WTC11 (cell line): ENCODE measurements at places on chromosomes 5 and 9. TPM values are rescaled to one million over a fixed set of nuclear protein-coding genes. Genes with fewer than 3 reads are reported as not detected.
A peak's percentile ranks its signal among the peaks of the same experiment; 100 is the strongest.

DNA sequence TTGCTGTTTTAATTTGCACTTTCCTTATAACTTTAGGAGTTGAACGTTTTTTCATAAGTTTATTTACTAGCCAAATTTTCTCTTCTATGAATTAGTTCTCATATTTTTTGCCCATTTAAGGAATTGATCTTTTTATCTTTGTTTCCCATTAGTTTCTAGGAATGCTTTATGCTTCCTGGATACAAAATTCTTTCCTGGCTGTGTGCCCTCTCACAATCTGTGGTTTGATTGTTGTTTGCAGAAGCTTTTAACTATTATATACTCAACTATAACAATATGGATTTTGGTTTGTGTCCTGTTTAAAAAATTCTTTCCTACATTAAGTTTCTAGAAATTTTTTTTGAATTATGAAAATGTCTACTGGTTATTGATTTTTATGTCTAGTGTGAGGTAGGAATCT, 206.3 kb downstream of the CSNK1G3 start:
- H3K27ac ChIP-seq: no peak overlapping the region
- H3K36me3 ChIP-seq: no peaks in the 10 kb centered on the region
- H3K4me3 ChIP-seq: no peak overlapping the region
- no peaks in the 10 kb centered on the region for H3K4me1 ChIP-seq
- no peak for DNase-seq

DNA sequence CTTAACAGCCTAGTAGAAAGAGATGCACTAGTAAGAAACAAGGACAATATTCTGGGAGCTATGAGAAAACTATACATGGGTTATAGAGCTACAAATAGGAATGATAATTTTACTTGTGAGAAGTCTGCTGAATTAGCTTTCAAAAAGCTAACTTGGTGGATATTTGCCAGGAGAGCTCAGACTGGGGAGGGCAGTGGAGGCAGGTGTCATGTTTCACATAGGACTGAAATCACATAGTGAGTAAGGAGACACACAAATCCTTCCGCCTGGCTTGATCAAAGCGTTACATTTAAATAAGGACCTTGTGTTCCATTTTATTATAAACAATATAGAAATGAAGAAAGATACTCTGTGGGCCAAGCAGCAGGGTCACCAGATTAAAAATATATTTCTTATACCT, 235.0 kb downstream of the ISL1 start:
- no peak overlapping the region for H3K27ac ChIP-seq
- no peak overlapping the region for H3K4me3 ChIP-seq
- H3K27me3 ChIP-seq: no peaks in the 10 kb centered on the region
- peaks cover 21% of the 10 kb centered on the region for H3K4me1 ChIP-seq
- H3K36me3 ChIP-seq: no peaks in the 10 kb centered on the region

GRCh38 chr9:84970432-84970831, 300.9 kb downstream of the NTRK2 start:
- no peaks in the 10 kb centered on the region for H3K4me1 ChIP-seq
- no peak overlapping the region for H3K27ac ChIP-seq
- H3K36me3 ChIP-seq: no peaks in the 10 kb centered on the region
- peaks cover 4% of the 10 kb centered on the region for H3K27me3 ChIP-seq

DNA sequence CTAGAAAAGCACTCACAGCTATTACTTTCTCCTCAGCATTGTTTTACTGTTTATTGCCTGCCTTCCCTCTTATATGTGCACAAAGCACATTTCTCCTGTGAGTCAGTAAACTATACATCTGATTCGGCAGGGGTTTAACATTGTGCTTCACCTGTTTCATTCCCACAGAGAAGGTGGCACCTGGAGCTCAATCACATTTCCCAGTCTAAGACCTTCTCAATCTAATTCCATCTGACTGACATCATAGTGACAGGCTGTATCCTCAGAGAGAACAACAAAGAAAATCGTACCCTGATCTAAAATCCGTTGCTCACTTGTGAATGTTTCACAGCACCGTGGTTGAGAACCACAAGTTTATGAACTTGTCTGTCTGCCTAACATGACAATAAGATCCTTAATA, 92.4 kb upstream of the CAST start:
- no peak for DNase-seq
- peaks cover 9% of the 10 kb centered on the region for H3K4me1 ChIP-seq
- no peak overlapping the region for H3K4me3 ChIP-seq
- no peak overlapping the region for H3K27ac ChIP-seq
- no peaks in the 10 kb centered on the region for H3K36me3 ChIP-seq

DNA sequence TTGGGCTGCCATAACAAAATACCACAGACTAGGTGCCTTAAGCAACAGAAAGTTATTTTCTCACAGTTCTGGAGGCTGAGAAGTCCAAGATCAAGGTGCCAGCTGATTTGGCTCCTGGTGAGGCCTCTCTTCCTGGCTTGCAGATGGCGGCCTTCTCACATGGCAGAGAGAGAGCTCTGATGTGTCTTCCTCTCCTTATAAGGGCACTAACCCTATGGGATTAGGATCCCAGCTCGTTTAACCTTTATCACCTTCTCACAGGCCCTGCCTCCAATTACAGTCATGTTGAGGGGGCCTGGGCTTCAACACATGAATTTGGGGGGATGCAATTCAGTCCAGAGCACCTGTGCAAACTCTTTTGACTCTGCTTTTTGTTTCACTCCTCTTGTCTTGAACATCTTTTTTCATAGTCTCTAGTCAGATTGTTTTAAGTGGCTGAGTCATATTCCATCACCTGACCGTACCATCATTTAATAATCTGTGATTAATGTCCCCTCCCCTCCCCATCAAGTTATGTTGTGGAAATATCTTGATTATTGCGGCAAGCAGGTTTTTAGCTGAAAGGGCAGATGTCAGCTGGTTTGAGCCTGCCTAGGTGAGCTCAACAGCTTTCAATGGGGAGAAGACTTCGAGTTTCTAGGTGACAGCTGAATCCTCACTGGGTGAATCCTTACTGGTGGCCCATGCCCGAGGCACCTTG, 61.8 kb downstream of the NDFIP1 start:
- no peaks in the 10 kb centered on the region for H3K27me3 ChIP-seq
- peaks cover 38% of the 10 kb centered on the region for H3K4me1 ChIP-seq
- no peak overlapping the region for H3K27ac ChIP-seq

Gene NAIP
- 1.9 to 3.0 TPM (median 2.2 TPM) in 3 replicates for total RNA-seq

Gene ARID3C
- total RNA-seq: 0.14 to 0.23 TPM (median 0.15 TPM) in 3 replicates

DNA sequence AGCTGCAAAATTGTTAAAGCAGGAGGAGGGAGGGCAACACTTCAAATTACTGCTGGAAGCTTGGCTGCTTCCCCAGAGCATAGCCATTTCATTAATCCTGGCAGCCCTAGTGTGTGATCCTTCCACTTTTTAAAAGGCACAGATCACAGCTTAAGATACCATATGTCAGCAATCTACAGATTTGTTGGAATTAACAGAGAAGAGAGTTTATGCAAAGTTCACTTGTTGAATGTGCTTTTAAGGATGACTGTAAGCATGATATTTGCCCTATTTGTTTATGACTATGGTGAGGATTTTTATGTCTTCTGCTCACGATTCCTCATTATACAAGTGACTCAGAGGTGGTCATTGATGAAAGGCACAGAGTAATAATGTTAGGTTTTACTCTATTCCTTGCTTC, 156.0 kb upstream of the CDKN2B start:
- H3K4me1 ChIP-seq: no peaks in the 10 kb centered on the region
- no peak for DNase-seq
- H3K36me3 ChIP-seq: no peaks in the 10 kb centered on the region
- H3K4me3 ChIP-seq: no peak overlapping the region
- no peaks in the 10 kb centered on the region for H3K27me3 ChIP-seq

Gene IL33
- total RNA-seq: 0.07 TPM in 1 of 3 replicates, not detected in the others

GRCh38 chr9:78397454-78397853, 100.5 kb downstream of the PSAT1 start:
- no peak overlapping the region; the same call in 1 of the 2 replicates for H3K27ac ChIP-seq
- DNase-seq: no peak
- no peak overlapping the region for H3K4me3 ChIP-seq
- H3K27me3 ChIP-seq: peaks cover 3% of the 10 kb centered on the region; the same call in 1 of the 2 replicates

Gene FOXI1
- total RNA-seq: not detected in 3 replicates

Gene GRIA1
- 0.76 to 0.81 TPM (median 0.76 TPM) in 3 replicates for total RNA-seq

GRCh38 chr5:14463629-14464028, 118.0 kb upstream of the OTULINL start:
- H3K4me1 ChIP-seq: peaks cover 10% of the 10 kb centered on the region
- peak overlapping the region; percentile 83 for H3K27ac ChIP-seq
- no peak for DNase-seq
- no peaks in the 10 kb centered on the region for H3K27me3 ChIP-seq
- no peak overlapping the region for H3K4me3 ChIP-seq
- H3K36me3 ChIP-seq: peaks cover 35% of the 10 kb centered on the region

GRCh38 chr9:134059188-134059641, 8.6 kb downstream of the BRD3 start:
- no peak overlapping the region for H3K4me3 ChIP-seq
- peaks cover 24% of the 10 kb centered on the region for H3K4me1 ChIP-seq
- H3K36me3 ChIP-seq: no peaks in the 10 kb centered on the region

- H3K36me3 ChIP-seq: peaks cover 17% of the 10 kb centered on the region
- H3K4me3 ChIP-seq: no peak overlapping the region
- no peaks in the 10 kb centered on the region for H3K27me3 ChIP-seq
- no peak overlapping the region for H3K27ac ChIP-seq
- DNase-seq: no peak
Measured at GRCh38 chr5:14608169-14608568, 26.6 kb downstream of the OTULINL start.

GRCh38 chr5:141392429-141393198, at the start of gene PCDHGA8:
PCDHGA8 (plus strand) TSS chr5:141392633; CDS start chr5:141392814, 181 bp downstream.
- H3K36me3 ChIP-seq: peaks cover 78% of the 10 kb centered on the region
- no peak within 1 kb of the TSS for H3K4me3 ChIP-seq
- 0 out of 2 replicates have a peak, but pooled peaks cover 3% of the 10 kb centered on the region for H3K4me1 ChIP-seq

DNA sequence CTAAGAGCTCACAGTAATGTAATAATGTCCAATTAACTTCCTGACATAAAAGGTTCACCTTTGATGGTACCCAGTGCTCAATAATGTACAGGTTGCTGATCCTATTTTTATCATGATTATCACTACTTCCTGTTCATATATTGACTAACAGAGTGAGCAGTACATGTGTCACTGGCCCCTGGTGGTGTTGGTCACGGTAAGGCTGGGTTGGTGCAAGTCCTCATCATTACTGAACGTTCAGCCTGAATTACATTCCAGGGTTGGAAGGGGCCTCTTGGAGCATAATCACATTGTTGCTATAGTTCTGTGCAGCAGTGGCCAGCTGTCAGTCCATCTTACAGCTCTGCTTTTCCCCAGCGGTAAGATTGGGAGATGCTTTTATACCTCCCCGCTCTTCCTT, 24.2 kb upstream of the CKMT2 start:
- no peak overlapping the region for H3K4me3 ChIP-seq
- H3K4me1 ChIP-seq: 0 out of 2 replicates have a peak, but pooled peaks cover 2% of the 10 kb centered on the region
- no peak overlapping the region for H3K27ac ChIP-seq
- no peaks in the 10 kb centered on the region for H3K27me3 ChIP-seq
- no peak for DNase-seq

Gene ATOX1
- total RNA-seq: 76.4 to 79.3 TPM (median 77.4 TPM) in 3 replicates

Gene TAF1L
- total RNA-seq: 0.02 to 0.09 TPM in 2 of 3 replicates, not detected in the other

DNA sequence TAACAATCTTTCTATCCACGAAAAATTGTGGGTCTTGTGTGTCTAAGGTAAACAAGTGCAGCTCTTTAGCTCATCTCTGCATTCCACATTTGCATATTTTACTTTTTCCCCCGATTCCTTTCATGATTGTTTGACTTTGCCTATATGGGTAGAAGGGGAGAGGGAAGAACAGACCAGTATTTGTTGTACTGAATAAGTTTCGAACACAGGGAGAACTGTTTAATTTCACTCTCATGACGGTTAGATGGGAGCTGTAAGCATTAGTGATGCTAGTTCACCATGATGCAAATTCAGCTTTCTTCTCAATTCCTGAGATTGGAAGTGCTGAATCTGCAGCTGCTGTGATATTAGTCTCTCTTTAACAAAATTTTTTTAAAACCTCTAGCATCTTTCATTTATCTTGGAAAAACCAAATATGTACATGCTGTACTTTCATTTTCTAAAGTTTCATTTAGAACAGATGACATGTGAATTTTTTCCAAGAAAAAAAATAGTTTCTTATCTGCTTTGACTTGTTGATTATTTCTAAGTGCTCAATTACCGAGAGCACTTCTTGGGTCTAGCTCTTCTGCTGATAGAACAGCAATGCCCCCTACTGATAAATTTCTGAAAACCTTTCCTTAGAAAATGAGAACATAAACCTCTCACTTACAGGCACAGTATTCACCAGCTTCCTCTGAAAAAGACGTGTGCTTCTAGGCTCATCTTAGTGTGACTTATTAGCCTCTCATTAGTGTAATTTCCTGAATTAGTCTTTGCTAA, 149.5 kb downstream of the BAAT start:
- DNase-seq: no peak
- H3K4me1 ChIP-seq: peaks cover 47% of the 10 kb centered on the region
- H3K36me3 ChIP-seq: peaks cover 3% of the 10 kb centered on the region; the same call in 1 of the 2 replicates
- peak overlapping the region; percentile 35 for H3K27ac ChIP-seq

DNA sequence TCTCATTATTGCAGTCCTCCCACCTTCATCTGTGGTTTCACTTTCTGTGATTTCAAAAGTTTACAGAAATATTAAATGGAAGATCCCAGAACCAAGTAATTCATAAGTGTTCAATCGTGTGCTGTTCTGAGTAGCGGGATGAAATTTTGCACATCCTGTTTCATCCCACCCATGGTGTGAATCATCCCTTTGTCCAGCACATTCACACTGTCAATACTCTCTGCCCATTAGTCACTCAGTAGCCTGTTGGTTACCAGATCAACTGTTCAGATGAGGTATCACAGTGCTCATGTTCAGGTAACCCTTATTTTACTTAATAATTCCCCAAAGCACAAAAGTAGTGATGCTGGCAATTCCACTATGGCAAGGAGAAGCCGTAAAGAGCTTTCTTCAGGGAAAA, 26.8 kb downstream of the FAM81B start:
- H3K27ac ChIP-seq: no peak overlapping the region
- H3K4me1 ChIP-seq: peaks cover 5% of the 10 kb centered on the region; the same call in 1 of the 2 replicates
- no peaks in the 10 kb centered on the region for H3K27me3 ChIP-seq
